ENCODE measurements at places on chromosomes 13 and 19.

DNA sequence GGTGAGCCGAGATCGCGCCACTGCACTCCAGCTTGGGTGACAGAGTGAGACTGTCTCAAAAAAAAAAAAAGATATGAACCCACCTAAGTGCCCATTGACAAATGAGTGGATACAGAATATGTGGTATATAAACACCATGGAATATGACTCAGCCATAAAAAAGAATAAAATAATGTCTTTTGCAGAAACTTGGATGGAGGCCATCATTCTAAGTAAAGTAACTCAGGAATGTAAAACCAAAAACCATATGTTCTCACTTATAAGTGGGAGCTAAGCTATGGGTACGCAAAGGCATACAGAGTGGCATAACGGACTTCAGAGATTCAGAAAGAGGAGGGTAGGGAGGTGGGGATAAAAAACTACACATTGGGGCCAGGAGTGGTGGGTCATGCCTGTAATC lies 29.5 kb downstream of the PLA2G4C start:
- no peak for DNase-seq

GRCh38 chr19:49553451-49554271 lies 25.9 kb downstream of the RCN3 start:
- DNase-seq = no peak

DNA sequence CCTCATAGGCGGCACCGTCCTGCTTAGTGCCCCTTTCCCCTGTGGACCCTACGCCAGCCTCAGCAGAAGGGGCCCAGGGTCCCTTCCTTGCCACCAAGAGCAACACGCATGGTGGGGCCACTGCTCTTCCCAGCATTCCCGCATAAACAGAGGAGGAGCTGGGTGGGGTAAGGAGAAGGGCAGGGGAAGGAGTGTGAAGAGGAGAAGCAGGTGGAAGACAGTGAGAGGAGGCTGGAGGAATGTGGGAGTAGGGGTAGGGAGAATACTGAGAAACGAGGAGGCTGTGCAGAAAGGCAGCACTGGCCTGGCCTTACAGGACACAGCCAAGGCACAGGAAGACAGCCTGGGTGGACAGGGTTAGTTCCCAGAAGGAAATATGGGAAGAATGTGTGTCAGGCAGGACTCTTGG lies 43.9 kb downstream of the ZNF331 start:
- no peak for DNase-seq

DNA sequence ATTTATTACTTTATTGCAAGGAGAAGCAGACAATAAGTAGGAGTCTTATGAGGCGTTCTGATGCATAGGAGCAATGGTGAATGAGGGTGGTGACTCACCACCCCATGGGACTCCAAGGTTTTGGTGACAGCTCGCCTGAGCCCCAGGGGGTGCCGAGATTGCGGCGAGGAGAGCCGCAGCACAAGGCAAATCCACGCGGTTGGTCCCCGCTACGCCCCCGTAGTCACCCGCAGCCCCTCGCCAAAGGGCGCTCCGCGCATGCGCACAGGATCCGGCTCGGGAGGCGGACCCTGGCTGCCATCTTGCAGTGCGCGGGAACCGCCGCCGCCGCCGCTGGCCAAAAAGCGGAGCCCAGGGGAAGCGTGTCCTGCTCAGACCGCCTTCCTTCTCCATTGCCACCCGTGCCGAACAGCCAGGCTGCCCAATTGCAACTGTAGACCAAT lies at the start of gene NAA16:
NAA16 (plus strand) TSS at position 305 of the 443 bp plus-strand sequence. CDS start 262 bp downstream, outside the sequence.
- DNase-seq = peak; percentile 94

DNA sequence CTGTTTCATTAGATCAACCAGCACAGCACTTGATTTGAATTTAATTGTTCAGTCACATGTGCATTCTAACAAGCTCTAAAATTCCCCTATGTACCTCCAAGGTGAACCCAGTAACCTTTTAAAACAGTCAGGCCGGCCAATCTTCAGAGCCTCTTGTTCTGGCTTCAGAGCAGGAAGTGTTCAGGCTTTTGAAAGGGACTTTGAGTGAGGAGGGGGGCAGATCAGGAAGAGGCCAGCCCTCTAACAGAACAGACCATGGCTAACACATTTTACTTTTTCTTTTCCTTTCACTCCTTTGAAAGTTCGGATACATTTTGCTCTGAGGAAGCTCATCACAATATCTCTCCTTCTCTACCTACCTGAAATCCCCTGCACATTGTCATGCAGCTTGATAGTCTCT lies 390.3 kb downstream of the TBC1D4 start:
- no peak for DNase-seq

DNA sequence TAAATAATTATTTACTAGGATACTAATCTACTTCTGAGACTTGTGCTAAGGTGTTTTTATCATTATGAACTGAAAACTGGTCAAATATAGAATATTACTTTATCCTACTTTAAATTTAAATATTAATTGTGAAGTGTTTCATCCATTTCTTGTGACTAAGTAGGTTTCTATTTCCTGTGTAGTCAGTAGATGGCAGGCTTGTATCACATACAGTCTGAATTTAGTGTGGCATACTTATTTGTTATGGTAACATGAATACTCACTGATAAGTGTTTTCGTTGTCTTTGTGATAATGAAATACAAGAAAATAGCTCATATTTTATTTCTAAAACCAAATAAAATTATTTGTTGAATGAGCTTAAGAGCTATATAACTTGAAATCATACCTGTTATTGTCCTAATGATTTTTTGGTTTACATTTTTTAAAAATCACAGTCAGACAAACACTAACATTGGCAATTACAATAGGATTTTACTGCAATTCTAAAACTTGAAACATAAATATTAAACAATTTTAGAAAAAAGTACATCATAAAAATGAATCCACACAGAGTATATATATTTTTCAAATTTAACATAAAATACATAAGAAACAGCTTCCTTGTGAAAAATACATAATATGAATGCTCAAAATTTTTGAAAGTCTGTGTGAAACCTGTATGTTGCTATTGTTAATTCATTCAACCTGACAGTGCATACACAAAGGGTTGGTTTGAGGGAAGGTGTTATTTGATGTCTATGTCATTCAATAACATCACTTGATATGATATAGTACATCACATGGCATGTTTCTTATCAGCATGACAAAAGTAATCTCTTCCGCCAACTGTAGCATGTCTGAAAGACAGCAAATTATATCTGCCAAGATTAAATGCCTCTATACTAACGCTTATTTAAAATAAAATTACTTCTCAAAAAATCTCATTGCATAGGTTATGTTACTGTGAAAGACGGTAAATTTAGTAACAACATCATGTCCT lies 904.8 kb upstream of the PCDH20 start:
- DNase-seq = no peak
